ENCODE measurements at places on chromosomes 5 and 9.

DNA sequence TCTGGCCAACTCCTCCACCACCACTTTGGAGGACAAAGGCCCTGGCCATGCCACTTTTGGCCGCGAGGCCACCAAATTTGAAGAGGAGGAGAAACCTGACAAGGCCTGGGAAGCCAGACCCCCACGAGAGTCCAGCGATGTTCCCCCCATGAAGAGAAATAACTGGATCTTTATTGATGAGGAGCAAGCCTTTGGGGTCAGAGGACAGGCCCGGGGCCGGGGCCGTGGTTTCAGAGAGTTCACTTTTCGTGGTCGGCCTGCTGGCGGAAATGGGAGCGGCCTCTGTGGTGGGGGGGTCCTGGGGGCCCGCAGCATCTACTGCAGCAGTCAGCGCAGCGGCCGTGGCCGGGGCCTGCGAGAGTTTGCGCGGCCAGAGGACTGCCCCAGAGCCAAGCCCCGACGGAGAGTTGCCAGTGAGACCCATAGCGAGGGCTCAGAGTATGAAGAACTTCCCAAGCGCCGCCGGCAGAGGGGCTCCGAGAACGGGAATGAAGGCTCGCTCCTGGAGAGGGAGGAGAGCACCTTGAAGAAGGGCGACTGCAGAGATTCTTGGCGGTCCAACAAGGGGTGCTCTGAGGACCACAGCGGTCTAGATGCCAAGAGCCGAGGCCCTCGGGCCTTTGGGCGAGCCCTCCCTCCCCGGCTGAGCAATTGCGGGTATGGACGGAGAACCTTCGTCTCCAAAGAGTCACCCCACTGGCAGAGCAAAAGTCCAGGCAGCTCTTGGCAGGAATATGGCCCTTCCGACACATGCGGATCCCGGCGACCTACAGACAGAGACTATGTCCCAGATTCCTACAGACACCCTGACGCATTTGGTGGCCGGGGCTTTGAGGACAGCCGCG, 27.4 kb upstream of the POMT1 start:
- DNase-seq, result no peak

DNA sequence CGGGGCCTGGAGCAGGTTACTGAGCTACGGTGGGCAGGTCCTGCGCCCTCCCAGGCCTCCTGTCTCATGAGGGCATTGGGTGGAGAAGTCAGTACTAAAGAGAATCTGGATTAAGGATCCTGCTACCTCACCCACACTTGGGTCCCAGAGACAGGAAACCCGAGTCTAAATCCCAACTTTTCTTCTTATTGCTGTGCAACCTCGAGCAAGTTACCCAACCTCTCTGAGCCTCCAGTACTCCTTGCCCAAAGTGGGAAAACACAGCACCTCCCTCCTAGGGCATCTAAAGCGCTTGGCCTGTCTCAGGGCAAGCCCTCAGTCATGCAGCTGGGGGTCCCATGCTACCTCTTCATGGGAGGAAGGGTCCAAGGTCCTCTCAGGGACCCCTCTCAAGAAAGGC, 28.2 kb downstream of the ASS1 start:
- no peak for DNase-seq

GRCh38 chr9:110444911-110445310, 107.2 kb upstream of the TXNDC8 start:
- DNase-seq, result no peak

- DNase-seq, result no peak
Measured at GRCh38 chr5:17077440-17078233, 139.8 kb upstream of the BASP1 start.

GRCh38 chr9:22138956-22139660, 130.0 kb upstream of the CDKN2B start:
- DNase-seq, result no peak

GRCh38 chr5:166267907-166268306, 2023.5 kb upstream of the WWC1 start:
- DNase-seq, result no peak

- DNase-seq, result no peak
Measured at GRCh38 chr9:132439153-132439552, 29.1 kb downstream of the CFAP77 start.

DNA sequence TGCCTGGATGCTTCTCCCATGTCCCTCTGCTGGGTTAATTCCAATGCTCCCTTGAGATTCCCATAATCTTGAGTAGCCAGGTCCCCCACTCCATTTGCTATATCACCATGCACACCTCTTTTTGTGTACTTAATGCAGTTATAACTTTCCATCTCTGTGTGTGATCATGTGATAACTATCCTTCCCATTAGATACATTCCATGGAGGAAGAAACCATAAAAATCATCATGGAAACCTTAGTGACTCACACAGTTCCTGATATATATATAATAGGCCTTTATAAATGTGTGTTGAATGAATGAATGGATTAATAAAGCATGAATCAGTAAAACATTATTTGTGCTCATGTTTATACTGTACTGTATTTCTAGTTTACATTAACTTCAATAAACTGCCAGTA, 104.6 kb downstream of the PCSK5 start:
- DNase-seq, result no peak

DNA sequence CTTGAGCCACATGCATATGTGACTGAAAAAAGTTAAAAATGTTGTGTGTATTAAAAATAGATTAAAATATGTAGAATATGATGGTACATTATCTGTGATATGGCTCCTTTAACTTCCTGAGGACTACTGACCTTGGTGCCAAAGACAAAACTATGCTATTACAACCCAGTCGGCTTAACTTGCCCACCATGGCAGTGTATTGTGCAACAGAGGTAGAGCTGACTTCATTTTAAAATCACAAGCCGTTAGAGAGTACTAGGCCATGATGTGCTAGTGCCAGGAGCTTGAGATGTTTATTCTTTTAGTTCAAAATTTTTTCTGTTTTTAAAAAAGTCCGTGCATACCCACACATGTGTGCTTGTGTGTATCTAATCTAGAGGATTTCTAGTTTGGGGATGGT, 46.3 kb downstream of the NAA35 start:
- no peak for DNase-seq

GRCh38 chr5:78090002-78090401, 204.5 kb downstream of the AP3B1 start:
- DNase-seq, result no peak

- DNase-seq, result no peak
Measured at GRCh38 chr9:133184971-133185370, 21.3 kb upstream of the GBGT1 start.

GRCh38 chr5:133246053-133246370, 194.2 kb downstream of the HSPA4 start:
- DNase-seq, result no peak

DNA sequence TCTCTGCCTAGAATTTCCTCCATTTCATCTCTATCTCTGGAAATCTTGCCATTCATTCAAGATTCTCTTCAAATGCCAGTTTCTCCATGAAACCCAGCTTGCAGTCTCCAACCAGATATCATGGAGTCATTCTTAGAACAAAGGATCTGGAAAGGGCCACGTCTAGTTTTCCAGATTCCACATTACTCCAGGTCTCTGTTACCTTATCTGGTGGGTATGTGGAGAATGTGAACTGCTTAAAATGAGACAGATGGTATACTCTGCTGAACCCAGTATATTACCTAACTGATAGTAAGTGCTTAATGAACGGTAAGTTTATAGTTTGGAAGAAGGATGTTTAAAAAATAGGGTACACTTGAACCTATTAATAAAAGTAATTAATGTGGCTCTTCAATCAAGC, 52.3 kb upstream of the ZSWIM6 start:
- no peak for DNase-seq

DNA sequence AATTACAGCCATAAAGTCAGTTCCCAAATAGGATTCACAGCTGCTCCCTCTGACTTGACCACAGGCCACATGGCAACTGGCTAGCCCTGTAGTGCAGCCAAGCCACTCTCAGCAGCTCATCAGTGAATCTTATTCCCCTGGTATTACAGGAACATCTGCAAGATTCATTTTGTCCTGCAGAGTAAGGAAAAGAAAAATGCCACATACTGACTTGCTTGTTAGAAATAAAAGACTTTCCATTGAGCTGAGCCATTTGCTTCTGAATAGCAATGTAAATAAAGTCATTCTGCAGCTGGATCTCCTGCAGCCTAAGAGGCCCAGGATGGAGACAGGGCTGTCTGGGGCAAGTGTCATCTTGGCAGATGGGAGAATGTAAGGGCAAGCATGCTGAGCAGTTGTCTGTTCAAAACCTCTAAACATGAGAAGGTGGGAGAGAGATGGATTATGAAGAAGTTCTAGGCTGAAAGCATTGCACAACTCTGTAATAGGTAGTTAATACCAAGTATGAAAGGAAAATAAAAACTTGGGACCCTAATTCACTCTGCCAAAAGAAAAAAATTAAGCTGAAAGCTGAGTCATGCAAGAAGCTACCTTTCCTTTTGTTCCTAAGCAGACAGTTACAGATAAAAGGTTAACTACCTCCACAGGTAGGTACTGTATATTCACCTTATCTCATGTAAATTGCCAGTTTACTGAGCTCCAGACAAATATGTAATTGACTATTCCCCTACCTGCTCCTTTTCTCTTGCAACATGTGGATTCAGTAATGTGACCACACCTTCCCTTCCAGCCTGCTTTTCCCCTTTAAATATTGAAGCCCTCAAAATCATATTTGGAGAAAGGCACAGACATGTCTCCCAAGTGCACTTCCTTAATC, 244.4 kb upstream of the RAI14 start:
- no peak for DNase-seq

DNA sequence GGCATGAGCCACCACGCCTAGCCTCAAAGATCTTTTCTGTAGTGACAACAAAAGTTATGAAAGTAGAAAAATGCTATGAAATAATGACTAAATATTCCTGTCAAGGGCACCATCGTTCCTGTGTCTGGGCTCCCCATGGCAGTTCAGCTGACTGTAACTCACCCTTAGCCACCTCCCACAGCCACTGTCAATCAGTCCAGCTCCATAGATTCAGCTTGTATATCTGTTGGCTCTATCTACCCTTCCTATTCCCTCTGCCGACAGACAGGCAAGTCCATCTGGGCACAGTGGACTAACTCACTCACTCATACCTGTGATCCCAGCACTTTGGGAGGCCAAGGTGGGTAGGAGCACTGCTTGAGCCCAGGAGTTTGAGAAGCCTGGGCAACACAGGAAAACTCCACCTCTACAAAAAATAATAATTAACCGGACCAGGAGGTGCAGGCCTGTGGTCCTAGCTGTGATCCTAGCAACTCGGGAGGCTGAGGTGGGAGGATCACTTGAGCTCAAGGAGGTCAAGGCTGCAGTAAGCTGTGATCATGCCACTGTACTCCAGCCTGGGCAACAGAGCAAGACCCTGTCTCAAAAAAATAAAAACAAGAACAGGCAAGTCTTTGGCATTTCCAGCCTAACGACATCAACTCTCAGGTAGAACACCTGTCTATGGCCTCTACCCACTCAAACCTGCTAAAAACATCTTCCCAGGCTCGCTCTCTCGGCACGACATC, 6.2 kb downstream of the CAMSAP1 start:
- no peak for DNase-seq

GRCh38 chr9:33106827-33107621, 30.6 kb upstream of the SMU1 start:
- no peak for DNase-seq

GRCh38 chr5:150313921-150314716, 11.4 kb upstream of the ARSI start:
- DNase-seq, result no peak

GRCh38 chr5:113245427-113246225, 189.2 kb downstream of the TSSK1B start:
- no peak for DNase-seq

- no peak for DNase-seq
Measured at GRCh38 chr9:24616863-24617262, 71.2 kb upstream of the IZUMO3 start.

- no peak for DNase-seq
Measured at GRCh38 chr5:64947031-64947430, 178.3 kb downstream of the CWC27 start.

GRCh38 chr5:141338538-141339306, at the start of gene PCDHGA2:
TSS of gene PCDHGA2 (plus strand) at chr5:141338760.
- no peak for DNase-seq

DNA sequence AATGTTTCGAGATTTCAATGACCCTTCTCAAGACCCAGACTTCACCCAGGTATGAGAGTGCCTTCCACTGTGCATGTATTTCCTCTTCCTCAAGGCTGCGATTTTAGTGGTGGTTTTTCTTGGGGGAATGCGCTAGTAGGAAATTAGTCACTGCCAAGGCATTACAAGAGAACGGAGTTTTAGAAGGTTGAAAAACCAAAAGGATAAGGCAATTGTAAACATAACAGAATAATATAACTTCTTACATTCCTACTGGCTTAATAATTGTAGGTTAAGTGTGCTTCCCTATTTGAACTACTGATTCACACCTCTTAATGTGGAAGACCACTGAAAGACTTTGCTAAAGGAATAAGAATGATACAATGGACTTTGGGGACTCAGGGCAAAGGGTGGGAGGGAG, 38.9 kb downstream of the ACO1 start:
- DNase-seq, result no peak

DNA sequence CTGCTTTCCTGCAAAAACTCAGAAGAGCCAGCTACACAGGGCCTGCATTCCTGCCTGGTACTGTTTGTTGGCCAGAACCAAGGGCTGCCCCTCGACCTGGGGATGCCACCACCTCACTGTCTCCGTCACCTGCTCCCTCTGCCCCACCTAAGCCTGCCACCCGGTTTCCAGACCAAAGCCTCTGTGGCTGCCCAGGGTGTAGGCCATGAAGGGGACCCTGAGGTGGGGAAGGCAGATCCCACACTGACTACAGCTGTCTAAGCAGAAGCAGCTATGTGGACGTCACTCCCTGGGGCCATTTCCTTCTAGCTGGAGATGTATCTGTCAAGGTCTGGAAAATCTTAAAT, 35.8 kb downstream of the RASGEF1C start:
- no peak for DNase-seq

- no peak for DNase-seq
Measured at GRCh38 chr5:76697670-76698069, 18.3 kb upstream of the F2R start.

DNA sequence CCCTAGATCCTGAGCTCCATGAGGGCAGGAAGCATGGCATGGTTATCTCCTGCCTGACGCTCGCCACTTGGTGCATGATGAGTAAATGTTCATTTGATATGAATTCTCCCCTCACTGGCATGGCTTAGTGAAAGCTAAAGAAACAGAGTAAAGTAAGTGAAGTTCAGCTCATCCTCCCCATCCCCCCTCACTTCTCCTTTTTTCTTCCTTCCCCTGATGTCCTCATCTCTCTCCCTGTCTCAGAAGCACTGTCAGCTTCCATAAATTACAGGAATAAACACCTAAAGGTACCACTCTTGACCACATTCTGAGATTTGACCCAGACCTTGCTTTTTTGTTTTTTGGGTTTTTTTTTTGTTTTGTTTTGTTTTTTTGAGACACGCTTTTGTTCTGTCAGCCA, 73.3 kb downstream of the SNX18 start:
- DNase-seq, result no peak

- DNase-seq, result no peak
Measured at GRCh38 chr9:136799079-136799853, 3.1 kb downstream of the CCDC183 start.

Data from stimulated activated CD8-positive, alpha-beta memory T cell treated with anti-CD3 and anti-CD28 coated beads, Interleukin-2, amount 100 ng/mL, for 1 hour (primary cell).